Activated CD4-positive, CD25-positive, alpha-beta regulatory T cell treated with anti-CD3 and anti-CD28 coated beads, Interleukin-2, amount 50 U/mL, for 24 hours (primary cell): ENCODE measurements at places on chromosomes 5 and 9.

- no peak for ATAC-seq
Observed at GRCh38 chr5:125142458-125142857, 396.0 kb upstream of the ZNF608 start.

GRCh38 chr9:90176901-90177300 is 465.7 kb downstream of the DIRAS2 start:
- ATAC-seq: no peak

DNA sequence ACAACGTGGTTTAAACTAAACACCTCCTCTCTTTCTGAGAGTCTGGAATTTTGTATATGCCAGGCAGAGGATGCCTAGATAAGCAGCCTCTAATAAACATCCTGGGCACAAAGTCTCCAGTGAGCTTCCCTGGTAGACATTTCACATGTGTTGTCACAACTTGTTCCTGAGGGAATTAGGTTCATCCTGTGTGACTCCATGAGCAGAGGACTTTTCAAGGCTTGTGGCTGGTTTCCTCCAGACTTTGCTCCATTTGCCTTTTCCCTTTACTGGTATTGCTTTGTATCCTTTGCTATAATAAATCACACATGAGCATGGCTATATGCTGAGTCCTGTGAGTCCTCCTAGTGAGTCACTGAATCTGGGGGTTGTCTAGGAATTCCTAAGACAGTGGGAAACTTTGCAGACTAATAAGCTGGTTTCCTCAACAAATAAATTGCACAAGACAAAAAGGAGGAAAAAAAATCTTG is 77.4 kb downstream of the NR2F1-AS1 start:
- no peak for ATAC-seq

GRCh38 chr5:119913425-119913824 is 284.1 kb downstream of the FAM170A start:
- ATAC-seq: no peak

- no peak for ATAC-seq
Observed at GRCh38 chr9:106964329-106964728, 101.4 kb downstream of the ZNF462 start.

DNA sequence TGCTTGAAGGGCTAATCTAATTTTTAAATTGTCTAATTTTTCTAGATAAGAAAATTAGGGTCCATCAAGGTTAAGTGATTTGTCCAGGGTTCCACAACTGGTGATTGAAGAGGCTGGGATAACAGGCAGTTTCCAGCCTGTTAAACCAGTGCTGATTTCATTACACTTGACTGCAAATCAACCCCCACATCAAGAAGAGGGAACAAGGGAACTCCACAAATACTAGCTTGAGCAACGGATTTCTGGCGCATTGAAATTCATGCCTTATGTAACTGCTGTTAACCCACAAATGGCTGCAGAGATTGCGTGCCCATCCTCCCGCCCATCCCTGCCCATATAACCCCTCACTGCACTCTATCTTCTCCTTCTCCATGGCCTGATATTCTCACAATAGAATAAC is 10.0 kb downstream of the PLPPR1 start:
- no peak for ATAC-seq

DNA sequence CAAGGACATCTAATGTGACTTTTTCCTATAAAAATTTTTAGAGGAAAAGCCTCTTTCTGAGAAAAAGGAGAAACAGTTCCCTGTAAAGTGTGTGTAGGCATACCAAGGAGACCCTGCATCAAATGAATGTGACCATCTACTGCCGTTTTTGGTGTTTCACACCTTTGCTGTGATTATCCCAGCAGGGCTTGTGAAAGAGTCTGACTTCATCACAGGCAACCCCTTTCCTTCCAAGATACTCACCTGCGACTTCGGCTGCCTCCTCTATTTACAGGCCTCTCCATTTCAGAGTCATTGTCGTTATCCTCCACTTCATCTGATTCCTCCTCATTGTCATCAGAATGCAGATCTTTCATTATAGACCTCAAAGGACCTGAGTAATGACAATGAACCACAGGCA is 259.1 kb downstream of the MLLT3 start:
- no peak for ATAC-seq

GRCh38 chr5:5544094-5544663 is 121.7 kb downstream of the ICE1 start:
- ATAC-seq: no peak

- no peak for ATAC-seq
Observed at GRCh38 chr9:114276908-114277821, 45.7 kb upstream of the ORM1 start.

DNA sequence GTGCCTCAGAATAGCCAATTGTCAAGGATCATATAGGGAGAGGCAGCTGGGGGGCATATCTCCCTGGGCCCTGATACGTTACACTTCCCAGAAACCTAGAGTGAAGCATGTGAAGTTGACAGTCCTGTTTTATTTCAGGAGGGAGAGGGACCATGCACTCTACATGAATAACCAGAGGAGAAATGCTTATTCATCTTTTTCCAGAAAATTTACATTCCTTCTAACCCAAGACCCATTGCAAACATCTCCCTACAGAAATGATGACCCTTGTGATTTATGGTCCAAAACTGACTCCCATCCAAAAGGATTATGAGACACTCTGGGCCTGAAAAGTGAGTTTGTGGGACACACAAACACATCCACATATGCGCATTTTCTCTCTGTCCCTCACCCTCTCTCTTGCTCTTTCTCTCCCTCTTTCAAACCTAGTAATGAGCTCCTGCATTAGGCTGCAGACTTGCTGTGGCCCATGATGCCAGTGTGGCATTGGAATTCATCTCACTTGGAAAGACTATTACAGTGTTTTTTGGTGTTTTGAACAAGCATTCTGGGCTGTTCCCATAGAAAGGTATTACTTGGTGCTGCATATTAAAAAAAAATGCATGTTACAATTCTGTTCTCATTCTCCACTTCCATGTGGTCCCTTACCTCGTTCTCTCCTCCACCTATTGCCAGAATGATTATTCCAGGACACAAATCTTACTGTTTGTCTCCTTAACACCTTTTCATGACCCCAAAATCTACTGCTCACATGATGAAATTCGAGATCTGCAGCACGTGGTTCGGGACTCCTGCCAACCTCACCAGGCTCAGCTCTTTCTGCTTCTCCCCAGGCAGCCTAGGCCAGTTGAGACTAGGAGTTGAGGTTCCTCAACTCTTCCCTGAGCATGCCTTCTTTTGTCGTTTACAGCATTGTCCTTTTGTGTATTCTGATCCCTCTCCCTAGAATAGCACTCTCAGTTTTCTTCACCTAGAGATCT is 451.3 kb upstream of the KLF4 start:
- ATAC-seq: no peak

- ATAC-seq: no peak
Observed at GRCh38 chr9:131708226-131709002, 31.5 kb downstream of the RAPGEF1 start.

DNA sequence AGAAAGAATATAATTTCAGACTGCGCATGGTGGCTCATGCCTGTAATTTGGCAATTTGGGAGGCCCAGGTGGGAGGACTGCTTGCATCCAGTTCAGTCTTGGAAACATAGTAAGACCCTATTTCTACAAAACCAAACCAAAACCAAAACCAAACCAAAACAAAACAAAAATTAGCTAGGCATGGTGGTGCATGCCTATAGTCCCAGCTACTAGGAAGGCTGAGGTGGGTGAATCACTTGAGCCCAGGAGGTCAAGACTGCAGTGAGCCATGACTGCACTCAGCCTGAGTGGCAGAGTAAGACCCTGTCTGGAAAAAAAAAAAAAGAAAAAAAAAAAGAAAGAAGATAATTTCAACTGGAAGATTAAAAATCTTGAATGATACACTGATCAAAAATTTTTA is 137.0 kb upstream of the ACOT12 start:
- ATAC-seq: no peak

GRCh38 chr5:32223972-32224609 is 50.0 kb upstream of the GOLPH3 start:
- ATAC-seq: no peak

GRCh38 chr5:114702136-114702535 is 340.3 kb downstream of the KCNN2 start:
- ATAC-seq: no peak

- no peak for ATAC-seq
Observed at GRCh38 chr5:95398989-95399388, 7.8 kb downstream of the FAM81B start.

GRCh38 chr9:78053627-78054026 is 22.0 kb upstream of the GNAQ start:
- no peak for ATAC-seq

GRCh38 chr5:83049370-83049885 is 27.8 kb downstream of the TMEM167A start:
- ATAC-seq: no peak

DNA sequence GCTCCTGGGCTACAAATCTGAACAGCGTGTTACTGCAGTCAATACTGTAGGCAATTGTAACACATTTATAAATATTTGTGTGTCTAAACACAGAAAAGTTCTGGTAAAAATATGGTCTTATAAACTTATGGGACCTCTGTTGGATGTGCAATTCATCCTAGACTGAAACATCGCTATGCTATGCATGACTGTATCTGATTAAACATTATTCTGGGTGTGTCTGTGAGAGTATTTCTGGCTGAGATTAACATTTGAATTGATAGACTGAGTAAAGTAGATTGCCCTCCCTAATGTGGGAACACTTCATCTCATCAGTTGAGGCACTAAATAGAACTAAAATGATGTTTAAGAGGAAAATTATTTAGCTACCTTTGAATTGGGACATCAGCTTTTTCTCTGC is 24.3 kb upstream of the PRDM9 start:
- ATAC-seq: no peak

GRCh38 chr5:1930880-1931603 is 48.3 kb upstream of the IRX4 start:
- ATAC-seq: no peak

GRCh38 chr5:17081142-17081541 is 136.3 kb upstream of the BASP1 start:
- no peak for ATAC-seq

DNA sequence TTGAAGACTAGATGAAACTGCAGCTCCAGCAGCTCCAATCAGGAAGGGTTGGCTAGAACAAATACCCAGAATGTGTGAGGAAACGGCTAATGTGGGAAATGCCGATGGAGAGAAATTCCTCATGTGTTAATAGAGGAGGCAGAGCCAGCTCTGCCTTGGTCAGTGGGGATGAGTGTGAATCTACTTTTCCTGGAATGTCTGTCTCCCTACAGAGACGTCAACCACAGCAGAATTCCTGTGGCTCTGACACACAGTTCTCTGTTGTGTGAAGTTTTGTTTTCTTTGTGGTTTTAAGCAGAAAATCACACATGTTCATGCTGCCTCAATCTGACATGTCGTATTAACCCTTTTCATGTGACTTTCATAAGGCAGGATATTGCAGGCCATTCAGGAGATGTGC is 476.6 kb upstream of the WWC1 start:
- ATAC-seq: no peak

DNA sequence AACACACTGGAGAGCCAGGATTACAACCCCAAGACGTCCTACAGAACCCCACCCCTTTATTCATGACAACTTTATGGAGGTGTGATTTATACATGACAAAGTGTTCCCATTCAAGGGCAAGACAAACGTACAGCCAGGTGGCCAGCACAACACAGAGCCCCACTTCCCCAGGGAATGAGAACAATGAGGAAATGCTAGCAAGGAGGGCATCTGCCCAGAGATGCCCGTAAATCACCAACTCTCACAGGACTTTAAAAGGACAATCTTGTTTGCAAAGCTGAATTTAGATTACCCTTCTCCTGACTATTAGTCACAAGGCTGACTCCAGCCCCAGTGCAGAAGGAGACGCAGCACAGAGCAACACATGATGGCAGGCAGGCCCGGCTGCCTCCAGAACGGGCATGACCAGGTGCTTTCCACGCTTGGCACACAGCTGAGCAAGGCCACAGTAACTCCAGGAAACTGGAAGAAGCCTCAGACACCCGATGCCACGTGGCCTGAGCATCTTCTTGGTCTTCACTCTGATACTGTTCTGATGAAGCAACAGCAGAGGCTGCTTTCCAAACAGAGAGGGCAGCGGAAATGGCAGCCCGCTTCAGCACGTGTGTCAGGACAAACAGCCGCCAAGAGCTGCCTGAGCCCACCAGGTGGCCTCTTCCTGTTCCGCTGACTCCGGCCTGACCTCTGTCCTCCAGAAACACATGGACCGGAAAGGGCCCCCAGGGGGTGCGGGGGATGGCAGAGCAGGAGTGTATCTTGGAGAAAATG is 51.4 kb downstream of the ROR2 start:
- ATAC-seq: no peak

GRCh38 chr9:68702493-68702892 is 2.5 kb upstream of the PIP5K1B start:
- ATAC-seq: no peak

GRCh38 chr9:83570359-83570758 is 32.2 kb upstream of the FRMD3 start:
- ATAC-seq: no peak

DNA sequence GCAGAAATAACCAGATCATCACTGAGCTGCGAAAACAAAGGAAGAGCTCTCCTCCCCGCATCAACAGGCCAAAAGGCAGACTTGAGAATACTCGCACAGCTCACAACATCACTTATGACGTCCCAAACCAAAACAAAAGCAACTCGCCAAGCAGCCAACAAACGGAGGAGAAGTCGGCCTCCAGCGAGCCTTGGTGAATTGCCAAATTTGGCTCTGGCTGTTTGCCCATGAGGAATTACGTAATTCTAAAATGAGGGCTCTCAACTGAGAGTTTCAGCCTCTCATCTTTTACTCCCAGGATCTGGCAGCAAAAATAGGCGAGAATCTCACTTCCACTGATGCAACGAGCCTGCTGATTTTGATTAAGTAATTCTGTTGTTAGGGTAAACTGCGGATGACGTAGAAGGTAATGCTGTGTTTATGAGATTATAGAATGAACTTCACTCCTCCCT is 51.7 kb upstream of the SEMA6A start:
- no peak for ATAC-seq

DNA sequence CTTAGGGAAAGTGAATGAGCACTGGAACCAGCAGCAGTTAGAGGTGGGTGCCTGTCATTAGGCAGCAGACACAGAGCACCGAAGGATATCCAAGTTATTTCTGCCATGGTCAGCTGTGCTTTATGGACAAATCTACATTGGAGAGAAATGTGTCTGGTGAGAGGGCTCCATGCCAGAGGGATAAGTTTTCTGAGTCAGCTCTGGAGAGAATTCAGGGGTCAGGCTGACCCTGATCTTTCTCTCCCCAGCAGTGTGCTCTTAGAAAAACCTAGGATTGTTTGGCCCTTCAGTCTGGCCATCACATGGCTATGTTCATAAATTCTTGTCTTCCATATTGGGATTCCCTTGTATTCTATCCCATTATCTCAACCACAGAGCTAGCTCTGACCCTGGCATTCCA is 8.9 kb upstream of the IL17B start:
- no peak for ATAC-seq

- ATAC-seq: no peak
Observed at GRCh38 chr9:127154003-127154389, 31.6 kb upstream of the ANGPTL2 start.

GRCh38 chr9:136978865-136979544 is 1.7 kb downstream of the PTGDS start:
- ATAC-seq: no peak
